ENCODE measurements at places on chromosomes 4 and X.

- DNase-seq, result no peak
These were observed 5.2 kb downstream of the APLN start for GRCh38 chrX:129649268-129650182.

GRCh38 chr4:163482190-163482589, 8.6 kb upstream of the TKTL2 start:
- no peak for DNase-seq

DNA sequence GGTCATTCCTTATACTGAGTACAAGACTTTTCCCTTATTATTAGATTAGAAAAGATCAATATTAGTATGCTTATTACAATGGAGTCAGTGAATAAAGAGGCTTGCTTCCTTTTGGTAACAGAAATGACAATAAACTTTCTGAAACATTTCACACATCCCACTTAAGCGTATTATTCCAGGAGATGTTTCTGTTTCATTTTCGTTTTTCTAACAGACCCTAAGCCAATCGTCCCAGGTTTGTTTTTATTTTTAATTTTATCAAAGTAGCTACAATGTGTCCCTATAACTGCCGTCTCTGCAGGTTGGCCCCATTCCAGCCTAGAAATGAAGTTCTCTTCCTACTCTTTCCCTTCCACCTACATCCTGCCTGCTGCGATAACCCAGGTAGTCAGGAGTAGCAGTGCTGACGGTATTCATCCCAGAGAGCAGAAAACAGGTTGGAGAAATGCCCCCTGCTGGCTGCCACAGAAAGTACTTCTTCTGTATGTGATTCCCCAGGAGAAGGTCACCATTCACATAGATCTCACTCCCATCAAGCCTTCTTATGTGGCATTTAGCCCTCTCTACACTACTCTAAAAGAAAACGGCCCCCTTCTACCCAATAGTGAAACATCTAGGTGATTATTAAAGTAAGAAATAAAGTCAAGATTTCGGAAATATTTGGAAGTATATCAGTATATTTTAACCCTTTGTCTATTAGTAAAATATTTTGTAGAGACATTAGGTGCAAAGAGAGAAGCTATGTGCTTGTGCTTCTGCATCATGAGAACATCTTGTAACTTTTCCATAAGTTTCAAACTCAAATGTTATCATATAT, 40.4 kb downstream of the ENPEP start:
- no peak for DNase-seq

- DNase-seq, result no peak
These were observed 2185.9 kb upstream of the TENM3 start for GRCh38 chr4:180057299-180057721.

- DNase-seq, result no peak
These were observed 322.9 kb downstream of the RAPGEF2 start for GRCh38 chr4:159425737-159426305.

DNA sequence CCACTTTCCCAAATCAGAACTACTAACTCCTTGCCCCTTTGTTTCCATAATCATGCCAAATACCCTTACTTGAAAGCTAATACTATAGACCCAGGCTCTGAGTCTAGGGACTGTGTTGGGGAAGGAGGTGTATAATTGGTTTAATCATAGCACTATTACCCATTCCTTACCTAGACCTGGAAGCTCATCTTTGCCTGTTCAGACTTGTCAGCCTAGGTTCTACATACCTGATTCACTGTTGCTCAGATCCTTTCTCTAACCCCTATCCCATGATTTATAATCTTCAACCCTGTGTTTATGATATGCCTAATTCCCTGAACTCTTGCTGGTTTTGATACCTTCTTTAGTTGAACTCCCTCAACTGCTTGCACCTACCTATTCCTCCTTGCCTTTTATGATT, 123.1 kb upstream of the GRIA3 start:
- DNase-seq, result no peak

GRCh38 chr4:152516156-152516555, 19.7 kb downstream of the FBXW7 start:
- no peak for DNase-seq

DNA sequence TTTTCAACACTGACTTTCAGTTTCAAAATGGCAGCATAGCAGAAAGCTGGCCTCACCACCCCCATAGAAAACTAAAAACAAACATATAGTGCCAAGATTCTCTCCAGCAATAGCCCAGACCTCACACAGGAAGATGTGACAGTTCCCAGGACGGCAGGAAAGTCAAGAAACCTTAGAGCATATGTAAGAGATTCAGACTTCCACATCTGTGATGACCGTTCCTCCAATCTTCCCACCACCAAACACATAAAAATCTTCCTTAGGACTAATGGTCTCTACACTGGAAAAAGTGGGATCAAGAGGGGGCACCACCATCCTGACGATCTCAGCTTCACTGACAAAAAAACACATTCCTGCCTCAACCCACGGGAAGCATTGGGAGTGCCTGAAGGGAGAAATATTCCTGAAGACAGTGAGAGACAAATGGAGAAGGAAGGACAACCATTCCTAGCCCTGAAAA, 134.1 kb upstream of the CPXCR1 start:
- DNase-seq, result no peak

DNA sequence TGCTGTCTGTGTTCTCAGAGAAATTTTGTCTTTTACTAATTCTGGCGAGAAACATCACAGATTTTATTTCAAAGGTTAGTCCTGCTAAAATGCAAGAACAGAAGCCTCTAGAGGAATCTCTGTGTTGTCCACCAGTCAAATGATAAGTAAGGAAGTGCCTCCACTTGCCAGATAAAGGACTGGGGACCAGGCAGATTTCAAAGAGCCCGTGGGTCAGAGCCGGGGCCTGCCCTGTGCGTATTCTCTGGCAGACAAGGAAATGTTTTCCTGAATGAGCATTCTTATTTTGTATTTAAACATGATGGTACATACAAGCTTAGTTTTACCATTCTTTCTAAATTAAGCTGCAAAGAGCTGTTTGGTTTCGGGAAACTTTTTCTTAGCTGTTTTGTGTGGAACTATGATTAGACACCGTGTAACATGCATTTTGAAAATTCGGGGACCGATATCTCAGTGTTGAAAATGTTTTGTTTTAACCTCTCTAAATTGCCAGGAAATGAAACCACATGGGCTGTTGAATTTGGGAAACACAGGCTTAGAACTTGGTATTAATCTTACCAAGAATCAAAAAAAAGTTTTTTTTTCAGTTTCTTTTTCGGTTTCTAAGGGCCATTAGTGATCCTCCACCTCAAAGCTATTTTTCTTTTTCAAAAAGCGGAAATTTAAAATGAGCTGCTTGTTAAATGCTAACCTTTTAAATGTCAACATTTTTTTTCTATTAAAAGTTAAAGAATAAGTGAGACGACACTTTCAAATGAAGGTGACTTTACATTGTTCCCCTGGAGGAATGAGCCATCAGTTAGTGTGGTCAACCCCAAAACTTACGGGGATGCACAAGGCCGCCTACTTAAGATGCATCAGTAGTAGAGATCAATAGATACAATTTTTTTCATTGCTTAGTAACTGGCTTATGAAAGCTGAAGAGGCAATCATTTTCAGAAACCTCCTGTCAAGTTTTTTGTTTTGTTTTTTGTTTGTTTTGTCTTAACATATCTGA, 89.6 kb upstream of the MTM1 start:
- no peak for DNase-seq

DNA sequence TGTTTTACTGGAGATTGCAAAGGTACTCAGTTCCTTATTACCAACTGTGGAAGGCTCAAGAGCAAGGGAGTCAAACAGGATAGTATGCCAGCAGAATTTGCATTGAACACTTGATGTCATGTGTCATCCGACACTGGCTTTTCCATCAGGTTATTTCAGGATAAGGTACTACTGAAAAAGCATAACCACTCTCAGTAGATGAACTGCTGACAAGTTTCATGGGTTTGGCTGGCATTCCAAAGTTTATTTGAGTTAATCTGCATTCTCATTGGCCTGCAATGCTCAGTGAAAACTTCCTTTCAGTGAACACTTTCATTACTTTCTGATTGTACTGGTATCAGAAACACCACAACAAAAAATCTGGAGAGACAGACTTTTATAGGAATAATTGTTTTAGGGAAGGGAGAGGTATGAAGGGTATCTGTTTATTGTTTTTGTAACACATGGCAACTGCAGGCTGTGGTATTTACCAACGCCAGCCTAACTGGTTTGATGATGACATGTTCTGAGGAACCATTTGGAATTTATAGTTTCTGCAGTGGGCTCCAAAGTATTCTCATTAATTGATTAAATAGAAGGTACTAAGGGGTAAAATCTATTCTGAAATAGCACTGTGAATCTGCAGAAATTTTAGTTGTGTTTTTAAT, 345.7 kb upstream of the NR3C2 start:
- no peak for DNase-seq

DNA sequence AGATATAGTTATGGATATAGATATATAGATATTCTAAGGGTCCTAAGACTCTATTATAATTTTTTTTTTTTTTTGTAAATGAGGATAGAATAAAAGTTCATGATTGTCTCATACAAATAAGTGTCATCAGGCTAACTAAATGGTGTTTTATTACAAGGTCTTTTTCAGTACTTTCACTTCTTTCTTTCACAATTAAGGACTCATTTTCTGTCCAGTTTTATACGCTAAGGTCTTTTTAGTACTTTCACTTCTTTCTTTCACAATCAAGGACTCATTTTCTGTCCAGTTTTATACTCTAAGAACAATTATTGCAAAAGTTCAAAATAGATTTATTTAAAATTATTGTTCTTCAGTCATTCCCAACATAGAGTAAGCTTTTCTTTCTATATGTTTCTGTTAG, 32.7 kb downstream of the RUFY3 start:
- no peak for DNase-seq

GRCh38 chrX:66191563-66191962, 27.5 kb downstream of the HEPH start:
- no peak for DNase-seq

- DNase-seq, result no peak
These were observed 19.3 kb upstream of the GUCY2F start for GRCh38 chrX:109501176-109501575.

DNA sequence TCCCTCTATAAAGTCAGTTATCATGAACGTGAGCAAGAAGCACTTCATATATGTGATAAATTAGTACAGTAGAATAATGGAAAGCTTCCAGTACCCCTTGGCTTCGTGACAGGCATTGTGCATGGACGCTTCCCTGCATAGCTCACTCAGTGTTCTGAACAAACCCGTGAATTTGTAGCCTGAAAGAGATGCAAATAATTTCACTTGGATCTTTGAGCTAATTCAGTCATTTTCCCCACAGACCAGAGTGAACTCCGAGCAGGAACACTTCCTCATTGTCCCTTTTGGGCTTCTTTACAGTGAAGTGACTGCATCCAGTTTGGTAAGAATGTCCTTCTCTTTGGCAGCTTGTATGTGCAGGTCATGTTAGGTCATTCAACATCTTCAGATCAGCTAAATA, 50.1 kb downstream of the ADD1 start:
- DNase-seq, result no peak

GRCh38 chr4:100356172-100356571, 161.7 kb downstream of the EMCN start:
- no peak for DNase-seq

DNA sequence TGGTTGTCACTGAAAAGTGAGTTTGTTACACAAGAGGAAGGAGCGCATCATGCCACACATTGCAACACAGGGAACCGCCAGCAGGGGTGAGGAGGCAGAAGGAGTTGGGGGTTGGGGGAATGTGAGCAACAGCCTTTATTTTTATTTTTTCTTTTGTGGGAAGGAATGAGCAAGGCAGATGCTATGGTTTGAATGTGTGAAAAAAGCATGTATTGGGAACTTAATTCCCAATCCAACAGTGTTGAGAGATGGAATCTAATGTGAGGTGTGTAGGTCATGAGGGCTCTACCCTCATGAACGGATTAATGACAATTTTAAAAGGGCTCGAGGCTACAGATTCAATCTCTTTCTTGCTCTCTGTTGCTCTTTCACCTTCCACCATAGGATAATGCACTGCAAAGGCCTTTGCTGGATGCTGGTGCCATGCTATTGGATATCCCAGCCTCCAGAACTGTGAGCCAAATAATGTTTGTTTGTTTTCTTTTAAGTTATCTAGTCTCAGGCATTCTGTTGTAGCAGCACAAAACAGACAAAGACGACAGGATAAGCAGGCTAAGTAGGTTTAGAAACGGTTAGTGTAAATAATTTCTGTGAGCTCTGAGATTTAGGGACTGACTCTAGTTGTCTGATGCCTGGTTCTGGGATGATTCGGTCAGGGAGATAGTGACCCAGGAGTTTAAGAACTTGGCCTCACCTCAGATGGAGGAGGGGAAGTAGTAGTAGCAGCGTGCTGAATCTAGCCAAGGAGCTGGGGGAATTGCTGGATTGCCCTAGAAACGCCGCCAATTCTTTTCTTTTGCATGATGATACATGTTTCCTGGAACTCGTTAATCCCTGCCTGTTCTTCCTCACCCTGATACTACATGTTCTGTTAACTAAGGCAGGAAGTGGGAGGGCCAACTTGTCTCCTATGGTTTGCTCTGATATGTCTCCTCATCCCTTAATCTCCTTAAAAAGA, 156.6 kb upstream of the CTSO start:
- no peak for DNase-seq

DNA sequence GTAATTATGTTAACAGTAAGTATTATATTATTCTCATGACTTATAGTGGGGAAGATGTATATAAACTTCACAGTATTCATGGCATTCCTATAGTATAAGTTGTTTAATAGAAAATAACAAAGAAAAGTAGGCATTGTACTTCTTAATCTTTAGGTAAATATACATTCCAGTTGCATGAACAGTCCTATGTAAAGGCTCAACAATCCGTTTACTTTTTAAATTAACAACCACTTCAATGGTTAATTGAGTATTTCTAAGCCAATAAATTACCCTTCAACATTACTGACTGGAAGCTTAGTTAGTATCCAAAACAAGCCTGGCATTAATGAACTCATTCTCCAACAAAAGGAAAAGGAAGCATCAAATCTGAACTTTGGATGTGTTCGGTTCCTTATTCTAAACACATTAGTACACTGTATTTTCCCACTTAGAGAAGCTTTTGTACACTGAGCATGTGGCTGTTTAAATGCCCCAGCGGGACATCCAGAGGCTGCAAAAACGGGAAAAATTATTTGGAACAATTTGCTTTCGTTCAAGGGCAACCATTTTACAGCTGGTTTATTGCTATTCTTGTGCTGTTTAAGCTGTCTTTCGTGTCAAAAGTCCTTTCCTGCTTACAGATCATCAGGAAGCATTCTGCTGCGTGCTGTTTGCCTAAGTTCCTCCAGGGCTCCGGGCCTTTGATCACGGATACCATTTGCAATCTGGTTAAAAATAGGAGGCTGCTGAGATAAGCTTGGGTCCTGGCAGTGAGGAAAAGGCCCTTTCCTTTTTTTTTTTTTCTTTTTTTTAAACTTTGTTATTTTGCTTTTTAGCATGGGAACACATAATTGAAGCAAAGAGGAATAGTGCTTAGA, 460.3 kb downstream of the SPRY1 start:
- DNase-seq, result no peak

- DNase-seq, result no peak
These were observed 11.3 kb upstream of the PLAC1 start for GRCh38 chrX:134669378-134670098.

- no peak for DNase-seq
These were observed 45.0 kb upstream of the SH3RF1 start for GRCh38 chr4:169315530-169316343.

GRCh38 chrX:67734111-67734753, 190.4 kb downstream of the AR start:
- no peak for DNase-seq

Measured in cortex of kidney (tissue), 1 donor.